GM10248 (cell line): ENCODE measurements at places on chromosomes 4 and X.
A peak's percentile ranks its signal among the peaks of the same experiment; 100 is the strongest.

DNA sequence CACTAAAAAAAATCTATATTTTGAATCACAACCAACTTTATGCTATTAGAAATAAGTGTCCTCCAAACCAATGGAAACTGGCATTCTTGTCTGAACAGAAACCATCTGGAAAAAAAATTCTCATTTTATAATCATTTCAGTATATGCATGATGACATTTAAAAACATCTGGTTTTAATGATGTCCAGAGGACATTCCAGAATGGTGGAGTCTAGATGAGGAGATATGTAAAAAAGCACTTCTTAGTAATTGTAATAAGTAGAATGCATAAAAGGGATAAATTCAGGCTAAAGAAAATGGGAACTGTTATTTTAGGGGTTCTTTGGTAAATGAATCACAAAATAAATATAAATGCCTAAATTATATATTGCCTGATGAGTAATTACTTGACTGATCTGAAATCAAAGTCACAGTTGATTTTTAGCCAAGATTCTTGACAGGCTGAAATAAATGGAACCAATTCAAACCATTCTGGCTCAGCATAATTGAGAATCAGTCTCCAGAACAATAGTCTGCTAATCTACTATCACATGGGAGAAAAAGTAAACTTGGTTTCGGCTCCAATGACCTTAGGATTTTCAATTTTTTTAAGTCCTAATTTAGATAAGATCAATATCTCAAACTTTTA, 636.6 kb downstream of the FAT4 start:
- DNase-seq, result no peak

GRCh38 chrX:10119399-10119990, 37.3 kb upstream of the CLCN4 start:
- DNase-seq, result peak; percentile 55

DNA sequence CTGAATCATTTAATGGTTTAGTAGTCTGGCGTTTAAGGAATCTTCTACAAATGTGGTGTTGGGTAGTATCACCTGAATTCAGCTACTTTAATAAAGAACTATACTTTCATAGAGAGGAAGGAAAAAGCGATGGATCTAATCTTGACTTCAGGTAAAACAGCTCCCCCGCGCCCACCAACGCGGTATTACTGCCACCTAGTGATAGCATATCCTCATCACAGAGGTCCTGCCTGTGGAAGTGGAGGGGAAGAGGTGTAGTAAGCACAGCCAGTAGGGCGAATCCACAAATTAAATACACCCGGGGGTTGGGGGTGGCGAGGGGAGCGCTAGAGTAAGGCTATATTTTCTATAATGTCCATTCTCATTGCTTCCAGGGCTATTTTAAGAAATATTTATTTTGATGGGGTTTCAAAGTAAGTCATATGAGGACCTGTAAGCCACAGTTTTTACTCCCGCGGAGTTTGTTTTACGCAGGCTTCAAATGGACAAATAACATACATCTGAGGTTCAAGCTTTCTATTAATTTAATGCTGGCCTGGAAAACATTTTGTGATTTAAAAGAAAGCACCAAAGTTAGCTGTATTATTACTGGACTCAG, 8.3 kb upstream of the DAPP1 start:
- peak; percentile 69 for DNase-seq

GRCh38 chr4:86831262-86832130, 17.7 kb downstream of the SLC10A6 start:
- DNase-seq, result no peak

GRCh38 chr4:38621028-38621684, 42.8 kb upstream of the KLF3 start:
- no peak for DNase-seq

DNA sequence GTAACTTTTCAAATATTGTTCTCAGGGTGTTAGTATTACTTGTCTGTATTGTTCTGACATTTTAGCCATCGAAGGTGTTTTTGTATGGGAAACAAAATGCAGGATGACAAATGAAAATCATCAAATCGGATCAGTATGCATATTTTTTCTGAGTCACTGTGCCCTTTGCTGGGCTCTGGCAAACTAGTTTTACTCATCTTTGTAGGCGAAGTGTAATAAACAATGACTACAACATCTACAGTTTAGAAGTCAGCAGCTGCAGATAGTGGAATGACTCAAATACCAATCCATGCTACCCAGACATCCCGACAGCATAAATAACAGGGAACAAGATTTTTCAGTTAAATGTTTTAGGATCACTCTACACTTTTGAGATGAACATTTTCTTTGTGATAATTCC, 557.3 kb upstream of the TENM3 start:
- no peak for DNase-seq
